ENCODE measurements at places on chromosomes 7 and 10. TPM values are rescaled to one million over a fixed set of nuclear protein-coding genes. Genes with fewer than 3 reads are reported as not detected.

GRCh38 chr7:101031082-101031481, 11.2 kb downstream of the MUC17 start:
- no peak for DNase-seq

DNA sequence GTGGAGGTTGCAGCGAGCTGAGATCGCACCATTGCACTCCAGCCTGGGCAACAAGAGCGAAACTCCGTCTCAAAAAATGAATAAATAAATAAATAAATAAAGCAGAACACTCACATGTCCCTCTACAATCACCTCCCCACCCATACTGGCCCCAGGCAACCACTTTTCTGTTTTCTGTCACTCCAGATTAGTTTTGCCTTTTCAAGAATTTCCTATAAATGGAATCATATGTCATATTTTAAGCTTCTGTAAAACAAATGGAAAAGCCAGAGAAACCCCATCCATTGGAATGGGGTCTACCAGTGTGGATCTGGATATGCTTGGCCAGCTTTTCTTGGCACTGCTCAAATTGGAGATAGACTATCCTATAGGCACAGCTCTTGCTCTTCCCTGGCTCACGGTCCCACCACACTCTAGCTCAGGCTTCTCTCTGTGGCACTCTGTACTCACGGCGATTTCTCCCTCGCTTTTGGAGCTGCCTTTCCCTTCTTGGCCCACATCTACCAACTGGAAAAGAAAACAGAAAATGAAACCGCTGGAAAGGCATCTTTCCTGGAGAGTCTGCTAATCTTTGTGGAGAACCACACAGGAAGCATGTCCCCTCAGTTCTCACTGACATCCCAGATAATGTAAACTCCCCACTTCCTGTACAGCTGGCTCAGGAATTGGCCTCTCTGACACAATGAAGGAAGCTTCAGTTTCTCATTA, 210.1 kb downstream of the JCAD start:
- peak; percentile 95 for DNase-seq

GRCh38 chr7:131691454-131692130, 135.2 kb upstream of the PODXL start:
- DNase-seq, result no peak

DNA sequence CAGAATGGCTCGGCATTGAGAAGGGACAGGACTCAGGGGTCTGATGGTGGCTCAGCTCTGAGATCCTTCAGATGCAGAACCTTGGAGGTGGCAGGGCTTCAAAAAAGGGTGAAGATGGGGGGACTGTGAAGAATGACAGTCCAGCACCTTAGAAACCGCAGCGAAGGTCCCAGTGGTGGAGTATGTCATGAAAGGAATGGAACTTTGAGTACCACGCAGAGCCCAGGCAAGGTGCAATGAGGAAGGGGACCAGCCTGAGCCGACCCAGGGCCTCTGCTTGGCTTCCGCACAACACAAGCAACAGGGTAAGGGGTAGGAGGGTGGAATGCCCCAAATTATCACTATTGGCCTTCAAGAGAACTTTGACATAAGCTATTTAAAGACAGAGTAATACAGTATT, 8.2 kb upstream of the GPAM start:
- DNase-seq, result no peak

Gene PRSS2
- not detected for total RNA-seq

Gene TMEM229A
- total RNA-seq, result not detected

DNA sequence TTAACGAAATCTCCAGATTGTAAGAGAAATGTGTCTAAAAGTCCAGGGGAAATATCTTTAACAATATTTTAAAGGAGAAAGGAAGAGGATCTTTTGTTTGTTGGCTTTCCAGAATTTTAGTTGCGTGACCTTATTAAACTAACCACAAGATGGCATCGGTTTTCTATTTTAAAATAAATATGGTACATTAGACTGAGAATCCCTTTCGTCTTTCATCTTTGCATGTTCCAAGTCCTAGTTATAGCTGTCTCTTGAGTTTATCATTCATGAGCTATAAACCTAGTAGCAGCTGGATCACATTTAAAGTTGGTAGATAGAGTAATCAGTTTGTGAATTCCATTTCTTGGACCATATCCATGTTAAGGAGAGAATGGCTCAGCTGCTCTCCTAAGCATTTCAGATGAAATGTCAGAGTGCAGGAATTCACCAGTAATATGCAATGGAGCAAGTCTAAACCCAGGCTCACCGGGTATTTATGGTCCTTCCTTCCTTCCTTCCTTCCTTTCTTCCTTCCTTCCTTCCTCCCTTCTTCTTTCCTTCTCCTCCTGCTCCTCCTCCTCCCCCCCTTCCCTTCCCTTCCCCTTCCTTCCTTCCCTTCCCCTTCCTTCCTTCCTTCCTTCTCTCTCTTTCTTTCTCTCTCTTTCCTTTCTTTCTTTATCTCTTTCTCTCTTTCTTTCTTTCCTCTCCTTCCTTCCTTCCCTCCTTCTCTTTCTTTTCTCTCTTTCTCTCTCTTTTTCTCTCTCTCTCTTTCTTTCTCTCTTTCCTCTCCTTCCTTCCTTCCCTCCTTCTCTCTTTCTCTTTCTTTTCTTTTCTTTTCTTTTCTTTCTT, 57.8 kb upstream of the RAB18 start:
- peak; percentile 41 for DNase-seq

- DNase-seq, result no peak
Measured at GRCh38 chr7:133040178-133040577, 41.7 kb downstream of the CHCHD3 start.

DNA sequence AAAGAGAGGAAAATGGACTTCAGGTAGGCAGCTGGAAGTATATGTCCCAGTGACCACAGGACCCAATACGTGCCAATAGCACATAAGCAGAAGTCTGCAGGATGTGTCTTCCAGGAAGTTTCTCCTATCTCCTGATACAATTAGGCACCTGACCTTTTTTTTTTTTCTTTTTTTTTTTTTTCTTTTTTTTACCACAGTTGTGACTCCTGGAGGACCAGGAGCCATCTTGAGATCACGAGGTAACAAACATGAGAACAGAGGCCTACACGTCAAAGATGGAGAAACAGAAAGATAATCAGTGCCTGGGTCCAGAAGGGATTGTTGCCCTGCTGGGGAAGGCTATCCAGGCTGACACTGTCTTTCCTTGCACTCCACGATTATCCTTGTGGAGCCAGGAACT, 312.4 kb upstream of the NEBL start:
- DNase-seq, result no peak

- no peak for DNase-seq
Measured at GRCh38 chr7:138748666-138749065, 47.5 kb upstream of the SVOPL start.

- no peak for DNase-seq
Measured at GRCh38 chr10:72000073-72001032, 36.2 kb downstream of the CHST3 start.

GRCh38 chr10:100738055-100738827, 7.1 kb upstream of the PAX2 start:
- no peak for DNase-seq

GRCh38 chr7:110130669-110131068, 960.3 kb upstream of the LRRN3 start:
- DNase-seq, result no peak

GRCh38 chr10:128943111-128943510, 523.9 kb upstream of the MGMT start:
- no peak for DNase-seq

Gene FAM237B
- total RNA-seq, result not detected

DNA sequence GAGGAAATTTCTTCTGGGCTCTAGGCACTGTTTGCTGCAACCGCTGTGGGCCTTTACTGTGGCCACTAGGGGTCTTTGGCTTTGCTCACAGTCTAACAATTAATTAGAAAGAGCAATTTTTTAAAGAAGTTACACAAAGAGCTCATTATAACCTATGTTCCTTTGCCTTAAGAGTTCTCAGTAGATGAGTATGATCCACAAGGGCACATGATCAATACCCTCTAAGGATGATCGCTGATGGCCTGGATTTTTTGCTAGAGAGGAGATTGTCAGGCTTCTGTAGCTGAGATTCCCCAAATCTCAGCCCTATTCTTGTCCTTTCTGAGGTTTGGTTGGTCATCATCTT, 80.8 kb upstream of the RHOBTB1 start:
- peak; percentile 32 for DNase-seq

GRCh38 chr7:3282457-3282856, 18.6 kb upstream of the SDK1 start:
- peak; percentile 75 for DNase-seq

Gene NME8
- not detected for total RNA-seq

- DNase-seq, result no peak
Measured at GRCh38 chr7:158576050-158576762, 11.4 kb downstream of the PTPRN2 start.

GRCh38 chr10:117860823-117861222, 185.9 kb downstream of the RAB11FIP2 start:
- peak; percentile 31 for DNase-seq

- DNase-seq, result peak; percentile 95
Measured at GRCh38 chr10:30812018-30812851, 182.7 kb upstream of the LYZL2 start.

Gene HPSE2
- total RNA-seq, result 5.6 TPM

Gene ASAH2
- total RNA-seq, result 1.6 TPM

Gene CALD1
- total RNA-seq, result 1,676 TPM

DNA sequence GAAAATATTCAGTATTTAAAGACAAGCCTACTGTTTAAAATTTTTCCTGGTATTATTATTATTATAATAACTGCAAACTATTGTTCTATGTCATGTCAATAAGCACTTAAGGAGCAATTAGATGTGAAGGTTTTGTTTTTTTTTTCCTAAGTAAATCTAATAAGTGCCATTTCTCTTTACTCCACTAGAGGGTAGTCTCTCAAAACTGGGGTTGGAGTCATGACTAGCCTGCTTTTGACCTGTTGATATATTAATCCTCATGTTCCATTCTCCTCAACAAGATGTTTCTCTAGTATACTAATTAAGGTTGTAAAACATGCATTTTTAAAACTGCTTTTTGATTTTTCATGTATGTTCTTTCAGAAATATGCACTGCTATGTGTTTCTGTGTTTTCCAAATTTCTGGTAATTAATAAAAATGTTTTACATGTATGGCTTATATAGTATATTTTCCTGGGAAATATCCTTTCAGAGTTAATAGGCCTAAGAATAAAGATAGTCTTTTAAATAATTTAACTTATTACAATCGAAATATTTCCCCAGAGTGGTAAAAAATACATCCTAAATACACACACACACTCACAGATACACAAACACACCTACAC, 1.0 kb upstream of the LRRN3 start:
- DNase-seq, result peak; percentile 43

Gene ITPRID1
- total RNA-seq, result not detected

DNA sequence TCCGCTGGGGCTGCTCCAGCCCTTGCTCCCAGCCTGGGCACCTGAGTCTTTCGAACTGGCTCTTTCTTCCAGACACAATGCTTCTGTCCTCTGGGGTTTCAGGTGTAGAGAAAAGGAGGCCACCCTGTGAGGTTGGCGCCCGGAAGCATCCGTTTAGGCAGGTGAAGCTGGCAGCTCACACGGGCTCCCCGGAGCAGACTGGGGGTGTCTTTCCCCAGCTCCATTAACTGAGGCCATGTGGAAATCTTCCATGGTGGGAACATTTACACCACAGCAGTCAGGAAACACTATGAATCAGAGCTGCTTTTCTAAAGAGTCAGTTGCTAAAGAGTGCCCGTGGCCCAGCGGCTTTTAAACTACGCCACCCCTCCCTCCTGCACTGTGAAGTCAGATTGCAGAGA, 29.2 kb downstream of the PRKAG2 start:
- no peak for DNase-seq

DNA sequence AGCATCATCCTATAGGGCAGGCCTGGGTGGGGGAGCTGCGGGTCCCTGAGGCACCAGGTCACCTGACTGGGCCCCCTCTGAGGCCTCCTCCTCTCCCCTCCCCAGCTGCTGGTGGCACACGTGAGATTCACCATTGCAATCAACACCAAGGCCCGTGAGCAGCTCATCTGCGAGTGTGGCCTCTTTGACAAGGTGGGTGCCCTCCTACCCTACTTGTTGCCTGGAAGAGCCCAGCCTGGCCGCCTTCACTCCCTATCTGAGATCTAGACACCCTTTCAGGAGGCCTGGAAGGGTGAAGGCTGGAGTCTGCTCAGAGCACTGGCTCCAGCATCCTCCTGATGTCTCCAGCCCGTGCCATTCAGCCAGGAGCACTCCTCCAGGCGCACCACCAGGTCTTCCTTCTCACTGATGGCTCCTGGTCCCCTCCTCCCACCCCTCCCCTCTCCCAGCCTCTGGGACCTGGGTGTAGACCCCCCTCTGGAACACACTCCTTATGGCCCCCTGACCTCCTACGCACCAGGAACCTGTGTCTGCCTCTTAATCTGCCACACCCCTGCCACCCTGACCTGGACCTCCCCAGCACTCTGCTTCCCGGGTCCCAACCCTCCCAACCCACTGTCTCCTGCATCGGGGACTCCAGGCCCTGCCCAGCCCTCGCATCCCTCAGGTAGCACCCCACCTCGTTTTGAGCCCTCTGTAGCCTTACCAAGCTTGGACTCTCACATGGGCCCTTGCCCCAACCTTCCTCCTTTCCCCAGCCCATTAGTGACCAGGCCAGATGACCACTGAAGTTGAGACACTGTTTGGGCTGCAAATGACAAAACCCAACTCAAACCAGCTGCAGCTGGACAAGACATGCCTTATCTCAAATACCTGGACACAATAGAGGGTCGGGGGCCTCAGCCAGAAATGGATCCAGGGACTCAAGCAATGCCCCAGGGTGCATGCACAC, 67.5 kb downstream of the ALOX5 start:
- DNase-seq, result no peak
